ENCODE measurements at places on chromosomes 6 and 20.

DNA sequence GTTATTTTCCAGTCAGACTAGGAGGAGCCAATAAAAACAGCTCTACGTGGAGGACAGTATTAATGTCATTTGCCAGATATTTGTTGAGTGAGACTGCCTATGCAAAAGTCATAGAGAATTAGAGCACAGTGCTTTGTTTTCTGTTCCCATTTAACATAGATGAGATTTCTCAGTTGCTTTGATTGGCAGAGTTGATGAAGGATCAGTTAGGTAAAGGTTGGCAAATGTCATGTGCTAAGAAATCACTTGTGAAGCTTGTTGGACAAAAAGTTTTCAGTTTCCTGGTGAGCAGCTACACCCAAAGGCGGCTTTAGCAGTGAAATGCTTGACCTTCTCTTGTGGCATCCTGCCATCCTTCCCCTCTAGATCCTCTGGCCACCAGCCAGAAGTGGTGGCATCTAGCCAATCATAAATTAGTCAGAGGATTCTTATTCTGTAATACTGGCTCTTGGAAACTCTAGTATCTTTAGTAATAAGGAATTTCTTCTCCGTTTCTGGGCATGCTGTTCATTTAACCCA lies 37.0 kb downstream of the BCKDHB start:
- no peak for DNase-seq

DNA sequence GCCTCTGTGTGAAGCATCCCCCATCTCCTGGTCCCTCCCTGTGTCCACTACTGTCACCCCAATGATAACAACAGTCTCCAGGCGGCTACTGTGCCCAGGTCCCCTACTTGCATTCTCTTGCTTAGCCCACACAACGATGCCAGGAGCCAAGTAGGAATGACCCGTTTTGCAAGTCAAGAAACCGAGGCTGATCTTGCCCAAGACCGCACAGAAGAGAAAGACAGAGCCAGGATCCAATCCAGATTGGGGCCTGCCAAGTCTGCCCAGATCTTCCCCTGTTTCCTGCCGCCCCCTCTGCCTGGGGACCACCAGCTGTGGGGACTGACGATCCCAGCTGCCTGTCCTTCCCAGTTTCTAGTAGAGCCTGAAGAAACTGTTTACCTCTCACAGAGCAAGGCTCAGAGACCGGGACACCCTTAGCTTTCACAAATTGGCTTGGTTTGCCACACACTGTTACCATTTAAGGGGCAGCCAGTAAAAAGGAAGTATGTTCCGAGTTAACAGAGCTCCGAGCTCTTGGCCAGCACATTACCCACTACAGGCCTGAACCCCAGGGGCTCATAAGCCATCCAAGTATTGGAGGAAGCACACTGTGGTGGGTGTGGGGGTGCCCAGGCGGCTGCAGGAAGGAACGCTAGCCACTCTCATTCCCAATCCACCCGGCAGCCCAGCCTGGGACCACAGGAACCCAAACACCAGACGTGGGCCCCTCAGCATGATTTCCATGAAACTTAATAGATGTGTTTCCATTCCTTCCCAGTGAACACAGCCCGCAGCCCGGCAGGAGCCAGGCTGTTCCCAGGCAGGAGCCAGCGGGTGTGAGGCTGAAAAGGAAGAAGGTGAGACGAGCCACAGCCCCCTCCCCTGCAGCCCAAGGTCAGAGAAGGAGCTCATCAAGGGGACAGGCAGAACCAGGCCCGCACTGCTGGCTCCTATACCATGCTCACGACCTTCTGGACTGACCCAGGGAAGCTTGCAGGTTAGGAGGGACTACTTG lies 7.9 kb downstream of the KIAA1755 start:
- no peak for DNase-seq

DNA sequence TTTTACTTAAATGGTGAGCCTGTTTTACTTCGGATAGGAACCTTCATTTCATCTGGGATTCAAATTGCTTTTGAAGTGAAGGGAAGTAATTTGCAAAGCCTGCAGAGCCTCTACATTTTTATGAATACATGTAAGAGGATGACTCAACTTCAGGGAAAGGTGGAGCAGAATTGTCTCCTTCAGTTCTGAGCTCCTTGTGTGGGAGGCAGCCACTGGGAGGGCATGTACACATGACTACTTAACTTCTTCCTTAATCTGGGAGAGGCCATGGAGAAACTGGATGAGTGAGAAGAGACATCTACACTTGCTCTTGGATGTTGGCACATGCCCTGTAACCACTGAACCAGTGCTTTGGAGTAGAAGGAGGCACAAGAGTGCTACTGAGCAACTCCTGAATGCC lies 145.1 kb upstream of the NRSN1 start:
- no peak for DNase-seq

DNA sequence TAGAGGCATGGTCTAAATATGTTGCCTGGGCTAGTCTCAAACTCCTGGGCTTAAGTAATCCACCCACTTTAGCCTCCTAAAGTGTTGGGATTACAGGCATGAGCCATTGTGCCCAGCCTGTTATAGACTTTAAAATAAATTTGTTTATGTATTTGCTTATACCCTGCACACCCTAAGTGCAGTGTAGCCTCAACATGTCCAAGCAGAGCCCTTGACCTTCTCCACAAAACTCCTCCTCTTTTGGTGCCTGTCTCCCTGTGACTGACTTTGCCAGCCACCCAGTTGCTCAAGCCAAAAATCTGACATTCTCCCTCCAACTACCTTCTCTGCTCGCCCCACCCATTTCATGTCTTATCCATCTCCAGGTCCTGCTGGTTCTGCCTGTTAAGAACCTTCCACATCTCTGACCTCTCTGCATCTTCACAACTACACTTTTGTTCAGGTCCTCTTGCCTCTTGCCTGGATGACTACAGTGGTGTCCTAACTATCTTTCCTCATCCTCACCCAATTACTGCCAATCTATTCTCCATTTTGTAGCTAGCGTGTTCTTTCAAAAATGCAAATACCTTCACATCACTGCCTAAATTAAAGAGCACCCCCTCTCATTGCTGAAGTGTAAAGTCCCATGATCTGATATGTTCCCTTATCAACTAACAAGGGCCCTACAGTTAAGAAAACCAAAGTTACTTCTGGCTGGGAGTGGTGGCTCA lies 11.2 kb upstream of the KIFC1 start:
- no peak for DNase-seq

DNA sequence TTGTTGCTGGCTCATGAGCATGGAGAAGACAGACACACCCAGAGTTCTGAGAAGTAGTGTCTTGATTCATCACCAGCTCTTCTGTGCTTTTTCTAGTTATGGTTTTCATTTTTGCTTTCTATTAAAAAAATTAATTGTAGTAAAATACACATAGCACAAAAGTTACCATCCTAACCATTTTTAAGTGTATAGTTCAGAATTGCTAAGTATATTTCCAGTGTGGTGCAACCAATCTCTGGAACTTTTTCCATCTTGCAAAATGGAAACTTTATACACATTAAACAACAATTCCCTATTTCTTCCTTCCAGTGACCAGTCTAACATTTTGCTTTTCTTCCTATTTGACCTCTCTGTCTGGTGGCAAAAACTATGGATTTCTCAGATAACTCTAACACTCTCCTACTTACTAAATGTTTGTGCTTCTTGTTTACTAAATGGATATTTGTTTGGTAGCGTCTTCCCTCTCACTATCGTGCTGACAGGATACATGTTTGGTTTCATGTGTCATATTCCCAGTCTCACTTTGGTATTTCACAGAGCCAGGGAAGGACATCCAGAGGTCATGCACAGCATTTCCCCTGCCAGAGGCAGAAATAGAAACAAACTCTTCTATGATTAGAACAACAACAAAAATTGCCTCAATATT lies 40.6 kb downstream of the TXLNB start:
- no peak for DNase-seq

DNA sequence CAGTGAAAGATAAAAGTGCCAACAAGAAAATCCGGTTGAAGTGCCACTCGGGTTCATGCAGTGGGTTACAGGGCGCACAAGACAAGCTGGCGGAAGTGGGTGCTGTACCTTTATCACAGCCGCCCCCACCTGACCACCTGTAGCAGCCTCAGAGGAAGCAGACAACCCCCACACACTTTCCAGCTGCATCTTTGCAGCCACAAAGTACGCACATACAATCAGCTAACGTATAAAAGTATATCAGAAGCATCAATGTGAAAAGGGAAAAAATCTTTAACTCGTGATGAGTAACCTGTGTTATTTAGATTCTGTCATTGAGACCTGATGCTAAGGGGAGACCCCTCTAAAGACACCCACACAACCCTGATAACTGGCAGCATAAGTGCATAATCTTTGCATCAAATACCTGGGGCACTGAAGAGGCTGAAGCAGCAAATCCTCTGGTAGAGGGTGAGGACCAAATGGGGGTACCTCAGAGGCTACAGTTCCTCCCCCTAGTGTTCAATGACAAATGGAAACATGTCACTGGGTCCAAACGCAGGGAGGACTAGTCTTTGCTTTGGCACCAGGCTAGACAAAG lies 22.1 kb downstream of the BACH2 start:
- DNase-seq, result peak; percentile 61

DNA sequence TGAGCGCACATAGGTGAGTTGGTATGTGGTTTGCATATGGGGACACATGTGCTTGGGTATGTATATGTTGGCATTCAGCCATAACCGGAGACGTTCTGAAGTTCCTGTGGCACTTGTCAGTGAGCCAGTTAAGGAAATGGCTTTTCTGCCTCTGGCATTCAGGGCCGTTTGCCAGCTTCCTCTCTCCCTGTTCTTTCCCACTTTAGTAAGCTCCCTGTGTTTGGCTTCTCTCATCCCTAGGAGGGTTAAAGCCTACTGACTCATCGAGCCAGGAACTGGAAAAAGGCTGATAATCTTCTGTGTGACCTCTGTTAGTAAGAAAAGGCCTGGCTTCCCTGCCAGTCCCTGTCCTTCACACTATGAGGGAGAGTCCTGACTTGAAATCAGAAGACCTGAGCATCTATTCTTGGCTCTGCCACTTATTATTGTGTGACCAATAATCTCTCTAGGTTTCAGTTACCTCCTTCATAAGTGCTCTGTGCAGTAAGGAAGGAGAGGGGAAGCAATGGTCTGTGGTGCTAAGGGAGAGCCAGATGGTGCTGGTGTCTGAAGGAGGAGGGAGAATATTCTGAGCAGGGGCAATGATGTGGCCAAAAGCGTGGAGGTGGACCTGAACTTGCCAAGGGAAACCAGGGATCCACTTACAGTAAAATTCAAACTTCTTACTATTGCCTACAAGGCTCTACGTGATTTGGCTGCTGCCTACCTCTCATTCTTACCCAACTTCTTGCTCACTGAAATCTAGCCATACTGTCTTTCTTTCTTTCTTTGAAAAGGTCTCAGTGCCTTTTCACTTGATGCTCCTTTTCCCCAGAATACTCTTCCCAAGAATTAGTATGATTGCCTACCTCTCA lies 31.4 kb downstream of the ACSS2 start:
- no peak for DNase-seq

DNA sequence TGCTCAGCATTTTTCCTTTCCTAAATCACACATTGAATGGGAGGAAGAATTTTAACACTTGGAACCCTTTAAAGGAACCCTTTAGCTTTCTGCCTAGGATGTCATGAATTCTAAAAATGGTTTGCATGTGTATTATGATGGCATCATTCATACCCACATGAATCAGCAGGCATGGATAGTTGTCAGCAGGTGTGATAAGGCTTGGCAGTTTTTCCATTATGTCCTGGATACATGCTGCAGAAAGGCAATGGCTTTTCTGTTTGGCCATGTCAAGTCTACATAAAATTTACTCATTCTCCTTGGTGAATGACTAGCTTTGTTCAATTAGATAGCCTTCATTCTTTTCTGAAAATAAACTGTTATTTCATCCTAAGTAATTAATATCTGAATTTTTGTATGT lies 353.7 kb downstream of the GRIK2 start:
- DNase-seq, result no peak

DNA sequence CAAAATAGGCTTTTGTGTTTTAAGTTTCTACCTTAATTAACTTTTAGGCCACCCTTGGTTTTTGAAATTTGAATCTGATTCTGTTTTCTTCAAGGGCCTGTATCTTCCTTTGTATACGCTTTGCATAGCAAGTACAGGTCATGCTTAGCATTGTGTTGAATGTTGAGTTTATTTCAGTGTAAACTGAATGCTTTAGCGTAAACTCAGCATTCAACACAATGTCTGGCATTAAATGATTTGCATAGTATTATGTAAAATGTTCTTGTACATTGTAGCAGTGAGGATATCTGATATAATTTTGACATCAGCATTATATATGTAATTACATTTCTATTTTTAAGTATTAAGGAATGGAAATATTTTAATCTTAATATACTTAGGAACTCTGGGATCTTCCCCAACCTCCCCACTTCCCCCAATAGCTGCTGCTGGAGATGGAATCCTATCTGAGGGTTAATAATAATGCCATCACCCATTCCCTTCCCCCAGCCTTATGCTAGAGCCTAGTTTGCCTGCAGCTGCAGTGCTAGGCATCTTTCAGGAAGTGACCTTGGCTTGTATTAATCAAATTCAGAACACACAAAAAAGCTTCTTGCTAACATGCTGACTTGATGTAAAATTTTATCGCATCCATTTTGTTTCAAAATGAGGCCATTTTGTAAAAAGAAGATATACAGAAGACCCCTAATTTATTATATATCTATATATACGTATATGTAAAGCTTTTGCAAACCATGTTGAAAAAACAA lies 73.1 kb downstream of the NCOA3 start:
- no peak for DNase-seq

DNA sequence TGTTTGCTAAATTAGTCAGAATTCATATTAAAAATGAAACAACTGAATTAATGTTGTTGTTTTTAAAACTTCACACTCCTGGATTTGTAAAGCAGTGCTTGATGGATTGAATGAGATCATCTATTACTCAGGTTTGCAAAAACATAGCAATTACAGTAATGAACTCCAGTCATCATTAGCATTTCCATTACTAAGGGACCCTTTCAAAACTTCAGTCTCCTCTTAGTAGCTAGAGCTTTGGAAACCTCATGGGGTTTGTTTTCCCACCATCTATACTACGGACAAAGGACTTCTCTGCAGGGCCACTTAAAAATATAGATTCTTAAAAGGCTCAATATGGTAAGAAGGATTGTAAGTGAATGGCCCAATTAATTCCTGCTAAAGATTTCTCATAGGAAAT lies 209.9 kb upstream of the PRND start:
- DNase-seq, result no peak

DNA sequence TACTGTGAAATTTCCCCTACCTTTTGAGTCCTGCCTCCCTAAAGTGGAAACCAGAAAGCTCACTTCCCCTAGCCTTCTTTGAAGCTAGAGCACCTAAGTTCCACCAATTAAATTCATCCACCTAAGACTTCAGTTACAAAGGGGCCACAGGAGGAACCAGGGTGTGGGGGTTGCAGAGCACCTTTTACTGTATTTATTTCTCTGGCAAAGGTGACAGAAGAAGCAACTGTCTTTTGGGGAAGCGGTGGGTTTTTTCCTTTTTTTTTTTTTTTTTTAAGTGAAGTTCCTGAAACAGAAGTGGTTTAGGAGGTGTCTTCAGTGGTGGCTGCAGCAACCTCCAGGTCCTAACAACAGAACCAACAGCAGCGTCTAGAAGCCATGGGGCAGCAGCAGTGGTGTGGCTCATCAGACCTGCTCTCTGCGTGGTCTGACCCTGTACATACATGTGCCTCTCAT lies 13.1 kb downstream of the PSMB9 start:
- DNase-seq, result no peak

DNA sequence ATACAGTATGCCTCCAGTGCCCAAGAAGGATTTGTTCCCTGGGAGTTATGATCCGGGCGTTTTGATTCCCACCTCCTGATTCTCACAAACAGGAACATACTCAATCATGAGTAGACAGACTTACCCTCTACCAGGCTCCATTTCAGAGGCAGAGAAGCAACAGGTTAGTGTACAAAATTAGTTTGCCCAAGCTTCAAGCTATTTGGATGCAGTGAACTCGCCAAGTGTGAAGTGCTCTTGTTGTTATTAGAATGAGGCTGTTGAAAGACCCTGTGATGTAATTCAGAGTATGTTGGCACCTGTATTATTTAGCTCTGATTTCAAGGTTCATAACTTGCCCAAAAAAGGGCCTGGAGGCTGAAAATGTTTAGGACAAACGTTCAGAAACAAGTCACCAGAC lies 247.0 kb downstream of the PHACTR1 start:
- DNase-seq, result no peak

All from activated naive CD4-positive, alpha-beta T cell (primary cell).